Left renal pelvis (tissue), 4 donors: ENCODE measurements at places on chromosomes 12 and 14. TPM values are rescaled to one million over a fixed set of nuclear protein-coding genes. Genes with fewer than 3 reads are reported as not detected.

GRCh38 chr14:24399999-24400718 is 1.4 kb downstream of the NYNRIN start:
- DNase-seq: no peak

DNA sequence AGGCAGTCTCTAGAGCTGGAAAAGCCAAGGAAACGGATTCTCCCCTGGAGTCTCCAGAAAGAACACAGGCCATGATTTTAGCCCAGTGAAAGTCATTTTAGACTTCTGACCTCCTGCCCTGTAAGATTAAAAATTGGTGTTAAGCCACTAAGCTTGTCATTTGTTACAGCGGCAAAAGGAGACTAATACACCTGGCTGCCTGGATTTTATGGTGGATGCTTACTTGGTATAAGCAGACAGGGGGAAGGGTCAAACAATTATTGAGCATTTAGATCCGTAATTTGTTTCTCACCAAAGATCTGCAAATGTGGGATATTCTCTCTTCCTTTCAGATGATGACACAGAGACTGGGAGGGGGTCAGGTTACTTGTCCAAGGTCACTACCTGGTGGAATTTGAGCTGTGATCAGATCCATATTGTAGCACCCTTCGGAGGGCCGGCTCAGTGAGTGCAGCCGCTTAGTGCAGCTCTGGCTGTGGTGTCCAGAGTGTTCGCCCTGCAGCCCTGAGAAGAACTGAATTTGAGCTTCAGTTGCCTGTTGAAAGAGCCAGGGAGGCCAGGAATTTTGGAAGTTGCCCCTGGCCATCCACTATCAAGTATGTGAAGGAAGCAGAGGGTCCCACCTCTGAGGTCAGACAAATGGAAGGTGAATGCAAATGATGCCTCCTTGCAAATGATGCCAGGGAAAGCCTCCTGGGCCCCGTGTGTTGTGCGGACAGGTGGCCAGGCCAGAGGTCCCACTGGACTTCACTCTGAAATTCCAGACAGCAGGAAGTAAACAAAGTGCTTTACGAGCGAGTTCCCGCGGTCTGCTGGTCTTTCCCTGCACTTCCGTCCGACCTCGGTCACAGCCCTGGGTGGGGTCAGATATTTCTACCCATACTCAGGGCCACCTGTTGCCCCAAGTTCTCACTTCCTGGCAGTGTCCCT is 15.1 kb downstream of the GLRX5 start:
- no peak for DNase-seq

DNA sequence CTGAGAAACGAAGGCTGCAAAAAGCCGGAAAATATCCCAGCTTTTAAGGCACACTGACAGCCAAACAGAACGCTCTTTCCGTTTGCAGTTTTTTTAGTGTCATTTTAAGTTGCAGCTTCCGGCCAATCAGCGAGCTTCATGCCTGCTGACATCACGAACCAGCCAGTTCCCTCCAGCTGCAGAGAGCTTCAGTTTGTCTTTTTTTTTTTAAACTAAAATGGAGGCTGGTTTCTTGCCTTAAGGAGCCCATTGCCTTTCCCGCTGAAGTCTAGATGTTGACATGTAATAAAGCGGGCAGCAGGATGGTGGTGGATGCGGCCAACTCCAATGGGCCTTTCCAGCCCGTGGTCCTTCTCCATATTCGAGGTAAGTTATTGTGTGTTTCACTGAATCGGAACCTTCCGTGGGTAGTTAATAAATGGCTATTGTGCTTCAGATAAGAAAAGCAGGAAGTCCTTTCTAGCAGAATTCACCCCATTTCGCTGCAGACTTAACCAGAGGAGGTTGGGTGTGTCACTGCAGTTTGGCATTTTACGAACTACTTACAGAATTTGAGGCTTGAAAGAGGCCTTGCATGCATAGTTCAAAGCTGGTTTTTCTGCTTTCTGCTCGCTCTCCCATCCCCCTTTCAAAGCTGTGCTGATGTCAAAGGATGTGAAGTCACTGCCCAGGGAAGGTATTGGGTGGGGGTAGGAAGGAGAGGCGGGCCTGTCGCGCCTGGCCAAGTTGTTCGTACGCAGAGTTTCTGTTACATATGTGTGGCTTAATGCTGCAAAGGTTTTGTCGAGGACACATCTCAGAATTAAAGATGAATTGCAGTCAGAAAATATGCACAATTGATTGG is 48.4 kb downstream of the PPP2R5C start:
- peak; percentile 93 for DNase-seq

The KRT4 gene
- 2.7 TPM for polyA plus RNA-seq

DNA sequence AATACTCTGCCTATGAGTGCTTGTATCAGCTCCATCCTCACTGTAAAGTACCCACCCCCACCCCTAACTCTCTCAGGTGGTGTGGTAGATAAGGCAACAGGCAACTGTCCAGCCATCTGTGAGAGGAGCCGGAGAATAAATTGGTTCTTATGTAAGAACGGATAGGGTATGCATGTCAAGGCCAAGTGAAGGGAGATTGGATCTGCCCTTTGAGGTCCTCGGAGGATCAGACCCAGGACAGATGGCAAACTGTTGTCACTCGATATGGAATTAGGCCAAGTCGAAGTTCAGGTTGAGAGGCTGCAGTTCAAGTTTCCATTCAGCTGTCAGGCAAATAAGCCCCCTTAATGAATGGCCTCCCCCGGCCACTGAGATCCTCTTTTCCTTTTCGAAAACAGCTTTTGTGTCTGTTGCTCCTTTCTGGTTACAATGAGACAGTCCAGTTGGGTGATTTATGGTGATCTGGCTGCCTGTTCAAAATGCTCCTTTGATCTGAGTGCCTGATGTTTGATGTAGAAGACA is 120.3 kb downstream of the VRK1 start:
- DNase-seq: peak; percentile 35

- no peak for DNase-seq
These were observed 30.6 kb downstream of the NRDE2 start for GRCh38 chr14:90301122-90301521.

The LRP10 gene
- 69.4 TPM for polyA plus RNA-seq
